ENCODE measurements at places on chromosomes 7 and 10. TPM values are rescaled to one million over a fixed set of nuclear protein-coding genes. Genes with fewer than 3 reads are reported as not detected.

GRCh38 chr7:92851732-92852131 lies 15.4 kb upstream of the CDK6 start:
- H3K27ac ChIP-seq: no peak overlapping the region
- H3K27me3 ChIP-seq: no peaks in the 10 kb centered on the region
- no peak for DNase-seq
- H3K36me3 ChIP-seq: no peaks in the 10 kb centered on the region

DNA sequence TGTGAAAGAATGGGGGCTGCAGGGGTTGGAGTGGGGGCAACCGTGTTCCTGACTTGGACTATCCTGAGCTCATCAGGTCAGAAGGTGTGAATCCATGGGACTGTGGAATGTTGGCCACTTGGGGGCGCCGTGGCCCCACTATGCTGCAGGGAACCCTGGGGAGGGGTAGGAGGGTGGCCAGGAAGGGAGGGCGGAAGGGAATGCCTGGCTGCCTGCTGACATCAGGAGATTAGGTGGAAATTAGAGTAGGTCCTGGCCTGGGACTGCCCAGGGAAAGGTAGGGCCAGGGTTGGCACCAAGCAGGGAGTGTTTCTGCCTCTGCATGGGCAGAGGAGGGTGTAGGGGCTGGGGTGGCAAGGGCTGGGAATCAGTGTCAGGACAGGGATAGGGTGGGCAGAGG lies 65.8 kb upstream of the PRSS58 start:
- H3K4me3 ChIP-seq: no peak overlapping the region
- H3K4me1 ChIP-seq: no peaks in the 10 kb centered on the region
- H3K27ac ChIP-seq: no peak overlapping the region
- H3K36me3 ChIP-seq: no peaks in the 10 kb centered on the region
- no peak for DNase-seq
- peaks cover 24% of the 10 kb centered on the region for H3K27me3 ChIP-seq

DNA sequence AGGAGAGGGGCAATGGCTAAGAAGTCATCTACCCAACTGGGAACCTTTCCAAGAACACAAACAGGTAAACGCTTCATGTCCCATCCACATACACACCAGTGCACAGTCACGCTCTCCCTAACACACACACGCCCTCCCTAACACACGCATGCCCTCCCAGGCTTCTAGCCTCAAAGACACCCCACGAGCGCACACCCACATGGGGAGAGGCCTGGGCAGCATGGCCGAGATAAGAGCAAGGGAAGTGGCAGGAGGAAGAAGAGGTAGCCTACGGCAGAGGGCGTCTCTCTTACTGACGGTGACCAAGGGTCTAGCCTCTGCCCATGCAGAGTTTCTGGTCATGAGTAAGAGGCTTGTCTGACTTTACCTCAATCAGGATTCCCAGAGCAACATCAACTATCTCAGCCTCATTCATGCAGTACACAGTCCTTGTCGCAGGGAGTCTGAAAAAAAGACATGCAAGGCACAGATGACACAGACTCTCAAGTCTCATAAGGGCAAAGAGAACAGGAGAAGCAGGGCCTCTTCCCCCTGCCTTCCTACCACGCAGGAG lies 3.1 kb downstream of the CYREN start:
- H3K4me3 ChIP-seq: peak overlapping the region; percentile 40
- peaks cover 63% of the 10 kb centered on the region for H3K4me1 ChIP-seq
- peaks cover 66% of the 10 kb centered on the region for H3K36me3 ChIP-seq
- DNase-seq: no peak

GRCh38 chr10:6182454-6183098 lies 20.2 kb upstream of the PFKFB3 start:
- H3K27me3 ChIP-seq: no peaks in the 10 kb centered on the region
- H3K4me3 ChIP-seq: no peak overlapping the region
- H3K27ac ChIP-seq: no peak overlapping the region
- no peak for DNase-seq

Gene FXYD4
- total RNA-seq: not detected

DNA sequence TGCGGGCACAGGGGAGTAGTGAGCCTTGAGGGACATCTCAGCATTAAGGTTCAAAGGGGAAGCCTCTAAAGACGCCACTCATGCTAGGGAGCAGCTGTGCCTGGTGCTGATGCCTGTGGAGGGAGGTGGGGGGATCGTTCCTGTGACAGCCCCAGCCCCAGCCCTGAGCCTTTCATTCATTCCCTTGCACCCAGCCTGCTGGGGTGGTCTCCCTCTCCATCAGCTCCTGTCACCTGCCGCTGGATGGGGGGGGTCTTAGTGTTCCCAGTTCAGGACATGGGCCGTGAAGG lies 11.6 kb downstream of the ZNF316 start:
- no peak overlapping the region for H3K4me3 ChIP-seq
- H3K27me3 ChIP-seq: no peaks in the 10 kb centered on the region
- H3K27ac ChIP-seq: no peak overlapping the region

DNA sequence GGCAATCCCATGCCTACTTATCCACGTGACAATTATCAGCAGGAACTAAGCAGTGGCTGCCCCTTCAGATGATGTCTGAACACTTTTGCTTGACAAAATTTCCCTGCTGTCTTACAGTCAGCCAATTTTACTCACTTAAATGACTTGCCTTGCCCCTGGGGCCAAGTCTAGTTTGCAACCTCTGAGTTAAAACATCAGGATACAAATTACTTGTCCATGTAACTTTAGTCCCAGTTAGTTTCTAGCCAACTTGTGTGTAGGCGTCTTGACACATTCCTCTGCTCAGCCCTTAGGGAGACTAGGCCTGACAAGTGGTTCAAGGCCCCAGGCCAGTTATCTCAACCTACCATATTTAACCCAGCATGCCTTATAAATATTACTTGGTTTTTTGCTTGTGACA lies 11.6 kb upstream of the TYSND1 start:
- H3K27ac ChIP-seq: no peak overlapping the region
- no peaks in the 10 kb centered on the region for H3K27me3 ChIP-seq
- H3K4me1 ChIP-seq: peaks cover 20% of the 10 kb centered on the region

DNA sequence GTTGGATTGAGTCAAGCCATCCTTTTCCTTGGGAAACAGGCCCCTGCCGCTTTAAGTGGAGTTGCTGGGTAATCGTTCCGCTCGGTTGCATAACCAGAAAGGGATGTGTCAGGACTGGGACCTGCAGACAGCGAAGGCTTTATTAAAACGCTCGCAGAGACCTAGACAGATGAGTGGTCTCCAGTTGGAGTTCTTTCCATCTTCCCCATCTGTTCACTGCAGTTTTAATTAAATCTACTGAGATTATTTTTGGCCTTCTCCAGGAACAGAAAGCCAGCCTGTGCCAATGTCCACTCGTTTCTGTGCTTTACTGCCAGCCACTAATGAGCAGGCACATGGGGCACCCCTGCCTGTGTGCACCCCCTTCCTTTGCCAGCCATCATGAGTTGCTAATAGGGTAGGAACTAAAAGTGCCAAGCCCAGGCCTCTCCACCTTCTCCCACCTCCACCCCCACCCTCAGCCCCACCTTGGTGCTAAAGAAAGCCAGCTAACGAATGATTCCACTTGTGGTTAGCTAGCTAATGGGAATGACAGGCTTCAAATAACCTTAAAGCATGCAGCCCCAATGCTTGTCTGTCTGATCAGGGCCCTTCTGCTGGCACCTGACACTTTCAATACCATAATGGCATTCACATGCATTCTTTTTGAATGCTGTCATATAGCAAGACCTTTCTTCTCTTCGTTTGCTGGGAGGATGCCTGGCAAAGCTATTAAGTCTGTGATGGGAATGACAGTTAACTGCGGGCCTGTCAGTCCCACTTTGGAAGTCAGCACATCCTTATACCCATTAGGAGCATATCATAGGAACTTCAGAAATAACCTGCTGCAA lies 556.8 kb upstream of the GALNT17 start:
- peaks cover 16% of the 10 kb centered on the region for H3K36me3 ChIP-seq
- H3K4me1 ChIP-seq: no peaks in the 10 kb centered on the region
- H3K27ac ChIP-seq: no peak overlapping the region
- DNase-seq: no peak
- H3K27me3 ChIP-seq: no peaks in the 10 kb centered on the region

DNA sequence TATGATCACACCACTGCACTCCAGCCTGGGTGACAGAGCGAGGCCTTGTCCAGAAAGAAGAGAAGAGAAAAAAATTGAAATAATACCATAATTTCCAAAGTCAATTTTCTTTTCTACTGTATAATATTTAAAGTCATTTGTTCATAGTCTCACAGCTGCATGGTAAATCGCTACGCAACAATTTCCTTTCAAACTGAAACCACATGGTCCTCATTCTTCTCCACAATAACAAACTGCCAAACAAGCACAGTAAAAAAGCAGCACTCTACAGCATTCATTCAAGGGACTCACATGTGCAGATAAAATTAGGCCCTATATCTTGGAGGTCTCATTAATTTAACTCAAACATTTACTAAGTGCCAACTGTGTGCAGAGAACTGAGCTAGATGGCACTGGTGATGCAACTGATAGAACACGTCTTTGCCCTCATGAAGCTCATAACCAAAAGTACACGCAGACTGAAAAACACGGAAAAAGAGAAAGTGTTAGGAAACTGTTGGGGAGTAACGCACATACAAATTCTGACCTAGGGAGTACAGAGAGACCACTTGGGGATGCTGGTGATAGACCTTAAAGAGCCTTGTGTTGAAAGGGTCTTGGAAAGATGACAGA lies 68.4 kb upstream of the SRRM3 start:
- peak overlapping the region; percentile 29 for H3K4me3 ChIP-seq
- no peak for DNase-seq
- no peaks in the 10 kb centered on the region for H3K36me3 ChIP-seq
- H3K27me3 ChIP-seq: peaks cover 24% of the 10 kb centered on the region
- H3K27ac ChIP-seq: peak overlapping the region; percentile 24

GRCh38 chr7:114085592-114086501 lies 167.0 kb upstream of the PPP1R3A start:
- H3K36me3 ChIP-seq: no peaks in the 10 kb centered on the region
- peaks cover 61% of the 10 kb centered on the region for H3K27me3 ChIP-seq
- DNase-seq: no peak
- peaks cover 53% of the 10 kb centered on the region for H3K4me1 ChIP-seq
- no peak overlapping the region for H3K27ac ChIP-seq

Gene PVRIG
- total RNA-seq: 17.1 TPM

All from activated B cell treated with CpG ODN at 0.5 μM for 24 hours (primary cell).